ENCODE measurements at places on chromosomes 13 and 19.

DNA sequence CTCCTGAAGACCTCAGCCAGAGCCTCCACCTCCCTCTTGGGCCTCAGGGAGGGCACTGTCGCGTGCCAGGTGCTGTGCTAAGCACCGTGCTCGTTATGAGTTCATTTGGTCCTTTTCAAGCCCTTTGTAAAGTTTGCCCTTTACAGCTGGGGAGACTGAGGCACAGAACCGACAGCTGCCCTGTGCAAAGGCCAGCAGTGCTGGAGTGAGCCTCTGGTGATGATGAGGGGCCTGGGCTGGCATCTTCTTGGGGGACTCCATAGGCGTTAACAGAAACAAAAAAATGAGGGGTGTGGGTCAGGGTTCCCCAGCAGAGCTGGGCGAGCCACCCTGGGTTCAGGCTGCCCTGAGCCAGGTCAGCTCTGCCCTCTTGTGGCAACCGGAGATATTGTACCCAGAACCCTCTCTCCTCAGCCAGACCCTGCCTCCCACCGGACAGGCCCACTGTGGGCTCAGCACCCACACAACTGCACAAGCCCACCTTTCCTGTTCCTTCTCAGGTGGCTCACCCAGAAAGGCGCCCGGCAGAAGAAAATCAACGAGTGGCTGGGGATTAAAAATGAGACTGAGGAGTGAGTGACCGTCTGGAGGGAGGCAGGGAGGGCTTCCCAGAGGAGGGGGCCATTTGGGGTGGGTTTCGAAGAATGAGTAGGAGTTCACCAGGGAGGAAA, 5.5 kb upstream of the IFI30 start:
- peak; percentile 43 for DNase-seq

DNA sequence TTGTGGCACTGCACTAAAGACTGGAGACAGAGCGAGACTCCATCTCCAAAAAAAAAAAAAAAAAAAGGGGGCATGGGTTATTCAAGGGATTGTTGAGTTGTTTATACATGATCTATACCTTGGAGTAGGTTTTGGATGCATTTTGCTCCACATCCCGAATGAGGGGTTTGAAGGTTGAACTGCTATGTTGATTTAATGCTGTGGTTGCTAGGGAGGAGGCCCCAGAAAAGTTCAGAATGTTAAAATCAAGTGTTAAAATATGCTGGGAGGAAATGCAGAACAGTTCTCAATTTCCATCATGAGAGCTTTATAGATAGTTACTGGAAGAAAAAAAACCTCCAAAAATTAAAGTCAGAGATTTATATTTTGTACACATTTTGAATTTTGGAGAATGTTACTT, 116.5 kb downstream of the DNAJC15 start:
- no peak for DNase-seq

- DNase-seq = no peak
Measured at GRCh38 chr19:1601613-1602064, 3.6 kb downstream of the UQCR11 start.

GRCh38 chr13:49218493-49219051, 1.6 kb upstream of the MLNR start:
- DNase-seq = no peak

DNA sequence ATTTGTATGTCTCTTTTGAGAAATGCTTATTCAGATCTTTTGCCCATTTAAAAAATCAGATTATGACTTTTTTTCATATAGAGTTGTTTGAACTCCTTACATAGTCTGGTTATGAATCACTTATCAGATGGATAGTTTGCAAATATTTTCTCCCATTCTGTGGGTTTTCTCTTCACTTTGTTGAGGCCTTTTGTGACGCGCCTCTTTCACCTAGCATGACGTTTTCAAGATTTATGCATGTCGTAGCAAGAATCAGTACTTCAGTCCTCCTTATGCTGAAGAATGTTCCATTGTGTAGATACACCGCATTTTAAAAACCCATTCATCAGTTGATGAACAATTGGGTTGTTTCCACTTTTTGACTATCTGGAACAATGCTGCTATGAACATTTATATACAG, 13.4 kb downstream of the PABPC3 start:
- DNase-seq = no peak

Data from CD4-positive, alpha-beta T cell (primary cell).